ENCODE measurements at places on chromosomes 3 and 15. TPM values are rescaled to one million over a fixed set of nuclear protein-coding genes. Genes with fewer than 3 reads are reported as not detected.

DNA sequence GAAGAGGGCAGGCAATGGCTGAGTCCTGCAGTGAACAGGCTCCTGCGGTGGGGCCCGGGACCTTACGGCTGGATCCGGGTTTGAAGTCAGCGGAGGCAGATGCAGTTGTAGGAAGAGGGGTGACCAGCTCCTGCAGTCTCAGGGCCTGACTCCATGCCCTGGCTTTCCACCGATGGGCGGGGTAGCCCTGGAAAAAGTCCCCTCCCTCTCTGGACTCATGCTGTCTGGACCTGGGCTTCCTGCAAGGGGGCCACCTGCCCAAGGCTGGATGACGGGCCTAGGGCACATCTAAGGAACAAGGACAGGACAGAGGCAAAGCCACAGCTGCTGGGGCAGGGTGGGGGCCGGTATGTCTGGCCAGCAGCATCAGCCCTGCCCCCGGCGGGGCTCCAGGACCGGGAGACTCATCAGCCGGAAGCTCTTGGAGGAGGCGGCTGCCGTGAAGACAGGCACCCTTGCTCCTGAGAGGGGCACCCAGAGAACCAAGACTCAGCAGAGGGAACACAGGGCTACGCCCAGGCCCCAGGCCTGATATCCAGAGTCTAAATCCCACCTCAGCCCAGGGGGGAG is 12.8 kb downstream of the IQSEC1 start:
- H3K4me3 ChIP-seq, result no peak overlapping the region
- no peaks in the 10 kb centered on the region for H3K36me3 ChIP-seq
- no peak for DNase-seq
- no peaks in the 10 kb centered on the region for H3K4me1 ChIP-seq
- no peaks in the 10 kb centered on the region for H3K27me3 ChIP-seq

DNA sequence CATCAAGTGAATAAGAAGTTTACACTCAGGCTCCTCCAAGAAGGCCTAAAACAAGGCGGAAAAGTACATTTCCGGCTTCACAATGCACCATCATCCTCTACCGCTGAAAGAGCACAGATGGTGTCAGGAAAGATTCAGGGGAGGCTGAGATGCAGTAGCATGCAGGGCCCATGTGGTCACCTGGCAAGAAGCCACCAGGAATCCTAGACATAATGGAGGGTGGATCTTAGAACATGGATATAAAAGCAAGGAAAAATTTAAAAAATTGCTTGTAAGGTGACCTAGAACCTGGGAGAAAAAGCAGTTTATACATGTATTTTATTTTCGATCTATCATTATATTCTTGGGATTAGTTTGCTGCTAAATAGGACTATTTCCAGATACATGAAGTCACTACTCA is 21.9 kb upstream of the OTOL1 start:
- no peaks in the 10 kb centered on the region for H3K27me3 ChIP-seq
- H3K4me1 ChIP-seq, result no peaks in the 10 kb centered on the region
- H3K27ac ChIP-seq, result no peak overlapping the region
- DNase-seq, result no peak
- no peaks in the 10 kb centered on the region for H3K36me3 ChIP-seq
- H3K4me3 ChIP-seq, result no peak overlapping the region

CCR4 gene
- 2.1 TPM for total RNA-seq

DNA sequence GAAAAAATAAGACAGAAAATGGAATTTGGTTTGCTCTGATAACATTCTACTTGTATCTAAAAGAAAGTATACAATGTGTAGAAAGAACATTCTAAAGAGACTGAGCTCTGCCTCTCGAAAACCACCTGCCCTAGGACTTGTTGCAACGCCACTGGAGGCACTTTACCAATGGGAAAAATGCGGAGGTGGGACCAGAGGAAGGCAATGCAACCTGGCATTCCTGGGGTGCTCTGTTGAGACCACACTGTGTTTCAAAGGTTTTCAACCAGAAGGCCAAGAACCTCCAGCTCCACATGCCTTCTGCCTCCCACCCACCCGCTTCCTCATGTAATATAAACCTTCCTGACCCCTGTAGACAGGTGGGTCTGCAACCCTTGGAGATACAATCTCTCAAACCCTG is 4.5 kb downstream of the PROK2 start:
- DNase-seq, result no peak
- peaks cover 17% of the 10 kb centered on the region for H3K27me3 ChIP-seq

GRCh38 chr15:79373728-79374127 is 58.4 kb upstream of the MINAR1 start:
- no peaks in the 10 kb centered on the region for H3K36me3 ChIP-seq
- no peak overlapping the region for H3K27ac ChIP-seq
- DNase-seq, result no peak
- H3K4me1 ChIP-seq, result no peaks in the 10 kb centered on the region

GRCh38 chr3:181486141-181486885 is 225.4 kb upstream of the SOX2 start:
- DNase-seq, result no peak
- no peak overlapping the region for H3K4me3 ChIP-seq
- H3K36me3 ChIP-seq, result no peaks in the 10 kb centered on the region
- no peaks in the 10 kb centered on the region for H3K27me3 ChIP-seq
- H3K4me1 ChIP-seq, result no peaks in the 10 kb centered on the region
- no peak overlapping the region for H3K27ac ChIP-seq

DNA sequence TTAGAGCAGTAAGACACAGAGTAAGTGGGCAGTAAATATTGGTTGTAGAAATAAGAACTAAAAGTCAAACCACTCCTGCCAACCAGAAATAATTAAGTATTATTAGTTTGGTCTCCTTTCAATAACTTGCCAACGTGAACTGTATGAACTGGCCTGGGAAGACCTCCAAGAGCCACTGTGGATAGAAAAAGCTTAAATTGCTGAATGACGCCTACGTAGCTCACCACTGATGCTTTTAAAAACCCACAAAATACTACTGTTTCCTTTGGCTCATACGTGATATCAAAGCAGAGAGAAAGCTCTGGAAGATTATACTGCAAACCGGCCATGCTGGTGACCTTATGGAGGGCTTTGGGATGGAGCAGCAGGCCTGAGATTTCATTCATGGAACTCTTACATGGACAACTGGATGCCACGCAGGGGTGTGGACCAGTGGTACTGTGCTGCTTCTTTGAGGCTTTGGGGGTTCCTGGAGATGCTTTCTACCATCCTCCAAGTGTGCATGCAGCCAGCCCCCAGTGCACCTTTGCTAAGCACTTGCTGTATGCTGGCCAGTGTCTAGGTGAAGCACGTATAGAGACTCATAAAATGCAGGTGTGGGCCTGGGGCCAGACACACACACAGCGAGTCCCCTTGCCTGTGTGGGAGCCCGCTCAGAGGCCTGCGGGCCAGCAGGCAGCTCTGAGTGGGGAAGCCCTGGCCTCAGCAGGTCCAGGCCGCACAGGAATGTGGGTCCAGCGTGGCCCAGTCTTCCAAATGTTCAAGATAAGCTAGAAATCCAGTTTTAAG is 66.8 kb downstream of the ABTB1 start:
- no peak overlapping the region for H3K4me3 ChIP-seq
- no peaks in the 10 kb centered on the region for H3K4me1 ChIP-seq
- no peaks in the 10 kb centered on the region for H3K36me3 ChIP-seq
- no peak overlapping the region for H3K27ac ChIP-seq
- DNase-seq, result no peak
- no peaks in the 10 kb centered on the region for H3K27me3 ChIP-seq

DNA sequence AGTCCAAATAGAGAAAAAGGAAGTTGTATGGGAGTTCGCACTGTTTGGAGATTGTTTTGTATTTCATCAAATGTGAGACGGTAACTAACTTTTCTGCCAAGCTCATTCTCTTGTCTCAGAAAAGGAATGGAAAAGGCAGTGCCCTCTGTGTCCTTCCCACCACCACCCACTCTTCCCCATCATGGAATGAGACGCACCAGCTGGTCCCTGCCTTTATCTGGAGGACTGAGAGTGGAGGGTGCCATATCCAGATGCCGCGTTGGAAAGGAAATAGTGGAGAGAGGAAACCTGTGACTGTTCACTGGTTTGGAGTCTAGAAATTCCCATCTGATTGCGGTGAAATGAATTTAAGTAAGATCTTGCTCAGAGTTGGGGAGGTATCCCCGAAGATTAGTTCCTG is 3.7 kb upstream of the CCK start:
- H3K4me1 ChIP-seq, result no peaks in the 10 kb centered on the region
- H3K27me3 ChIP-seq, result no peaks in the 10 kb centered on the region
- DNase-seq, result no peak
- H3K36me3 ChIP-seq, result no peaks in the 10 kb centered on the region
- no peak overlapping the region for H3K4me3 ChIP-seq

DNA sequence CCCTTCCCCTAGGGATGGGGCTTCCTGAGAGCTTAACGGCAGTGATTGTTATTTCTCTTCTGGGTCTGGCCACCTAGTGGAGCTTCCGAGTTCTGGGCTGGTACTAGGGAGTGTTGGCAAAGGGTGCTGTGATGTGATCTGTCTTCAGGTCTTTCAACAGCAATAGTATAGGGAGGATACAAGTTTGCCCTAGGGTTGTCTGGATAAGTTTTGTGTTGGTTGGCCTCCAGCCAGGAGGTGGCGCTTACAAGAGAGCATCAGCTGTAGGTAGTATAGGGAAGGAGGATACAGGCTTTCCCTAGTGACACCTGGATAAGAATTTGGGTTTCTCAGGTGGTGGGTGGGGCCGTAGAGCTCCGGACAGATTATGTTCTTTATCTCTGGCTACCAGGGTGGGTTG is 19.2 kb upstream of the CPOX start:
- H3K27me3 ChIP-seq, result no peaks in the 10 kb centered on the region
- H3K36me3 ChIP-seq, result no peaks in the 10 kb centered on the region
- no peaks in the 10 kb centered on the region for H3K4me1 ChIP-seq
- DNase-seq, result no peak
- H3K27ac ChIP-seq, result no peak overlapping the region
- no peak overlapping the region for H3K4me3 ChIP-seq

DRD3 gene
- total RNA-seq, result not detected

DNA sequence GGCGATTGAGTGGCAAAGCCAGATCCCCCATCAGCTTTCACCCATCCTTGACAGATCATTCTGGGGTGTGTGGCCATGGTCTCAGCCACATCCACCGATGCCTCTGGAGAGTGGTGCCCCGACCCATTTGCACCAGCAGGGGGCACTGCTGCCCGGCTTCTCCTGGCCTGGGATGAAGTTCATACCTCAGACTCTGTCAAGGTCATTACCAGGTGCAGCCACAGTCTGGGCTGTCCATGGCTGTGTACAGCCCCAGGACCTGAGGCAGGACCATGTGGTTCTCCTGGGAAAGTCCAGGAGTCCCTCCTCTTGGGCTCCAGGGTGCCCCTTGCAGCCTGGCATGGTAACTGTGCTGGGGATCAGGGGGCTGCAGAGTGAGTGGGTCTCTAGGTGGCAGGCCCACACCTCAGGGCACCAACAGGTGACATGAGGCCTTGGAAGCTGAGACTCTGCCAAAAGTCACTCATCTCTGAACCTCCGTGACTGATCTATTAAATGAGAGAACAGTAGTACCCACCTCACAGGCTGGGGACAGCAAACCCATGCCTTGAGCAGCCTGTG is 67.2 kb downstream of the CACNA2D2 start:
- no peak overlapping the region for H3K4me3 ChIP-seq
- DNase-seq, result peak; percentile 48
- H3K36me3 ChIP-seq, result no peaks in the 10 kb centered on the region
- H3K27ac ChIP-seq, result no peak overlapping the region
- no peaks in the 10 kb centered on the region for H3K27me3 ChIP-seq

DNA sequence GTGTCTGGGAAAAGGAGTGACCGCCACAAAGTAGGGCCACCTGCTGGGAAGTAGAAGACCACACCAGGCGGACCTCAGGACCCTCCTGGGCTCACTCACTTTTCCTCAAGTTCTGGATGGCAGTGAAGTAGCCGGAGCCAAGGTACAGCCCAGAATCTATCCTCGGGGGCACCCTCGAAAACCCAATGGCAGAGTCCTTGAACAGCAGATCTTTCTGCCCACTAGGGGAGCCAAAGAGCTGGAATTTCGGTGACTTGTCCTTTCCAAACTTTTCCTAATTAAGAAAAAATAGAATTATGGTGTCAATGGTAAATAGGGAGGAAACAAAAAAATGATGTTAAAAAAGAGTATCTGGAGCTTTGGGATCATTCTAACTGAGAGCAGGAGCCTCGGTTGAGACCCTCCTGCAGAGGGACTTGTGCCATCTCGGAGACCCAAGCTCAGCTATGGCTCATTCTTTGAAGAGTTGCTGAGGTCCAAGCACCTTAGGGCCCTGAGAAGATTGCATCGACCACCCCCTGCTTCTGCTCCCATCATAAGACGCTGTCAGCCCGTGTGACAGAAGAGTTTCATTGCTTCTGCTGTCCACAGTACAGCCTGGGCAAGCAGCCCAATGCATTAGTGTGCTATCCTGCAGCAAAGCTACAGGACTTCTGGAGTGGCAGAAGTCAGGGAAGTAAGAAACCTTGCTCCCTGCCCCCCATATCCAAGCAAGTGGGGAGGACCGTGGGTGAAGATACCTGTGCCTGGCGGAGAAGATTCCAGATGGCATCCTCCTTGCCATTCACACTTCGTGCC is 14.8 kb downstream of the LTF start:
- no peaks in the 10 kb centered on the region for H3K27me3 ChIP-seq
- H3K4me1 ChIP-seq, result no peaks in the 10 kb centered on the region
- H3K36me3 ChIP-seq, result no peaks in the 10 kb centered on the region
- H3K4me3 ChIP-seq, result no peak overlapping the region

SAMMSON gene
- not detected for total RNA-seq

- H3K27ac ChIP-seq, result no peak overlapping the region
- DNase-seq, result no peak
- no peak overlapping the region for H3K4me3 ChIP-seq
- no peaks in the 10 kb centered on the region for H3K36me3 ChIP-seq
- H3K4me1 ChIP-seq, result no peaks in the 10 kb centered on the region
- H3K27me3 ChIP-seq, result no peaks in the 10 kb centered on the region
These were observed 12.1 kb downstream of the TMPRSS7 start for GRCh38 chr3:112046599-112046998.

GRCh38 chr3:13262493-13263211 is 157.5 kb downstream of the NUP210 start:
- H3K27me3 ChIP-seq, result peaks cover 2% of the 10 kb centered on the region
- no peak overlapping the region for H3K27ac ChIP-seq
- H3K4me1 ChIP-seq, result peaks cover 8% of the 10 kb centered on the region
- H3K36me3 ChIP-seq, result no peaks in the 10 kb centered on the region

KBTBD8 gene
- total RNA-seq, result 9.5 TPM

- H3K27ac ChIP-seq, result no peak overlapping the region
- no peak for DNase-seq
- no peaks in the 10 kb centered on the region for H3K36me3 ChIP-seq
- H3K4me1 ChIP-seq, result no peaks in the 10 kb centered on the region
- H3K27me3 ChIP-seq, result no peaks in the 10 kb centered on the region
- no peak overlapping the region for H3K4me3 ChIP-seq
These were observed 17.5 kb upstream of the SLC27A2 start for GRCh38 chr15:50164458-50164857.

SLC6A1 gene
- not detected for total RNA-seq

GRCh38 chr3:188700918-188701317 is 470.9 kb upstream of the TPRG1 start:
- H3K36me3 ChIP-seq, result no peaks in the 10 kb centered on the region
- no peak overlapping the region for H3K4me3 ChIP-seq
- no peaks in the 10 kb centered on the region for H3K4me1 ChIP-seq
